HFFc6 (cell line): ENCODE measurements at places on chromosomes 16 and 17. TPM values are rescaled to one million over a fixed set of nuclear protein-coding genes. Genes with fewer than 3 reads are reported as not detected.

DNA sequence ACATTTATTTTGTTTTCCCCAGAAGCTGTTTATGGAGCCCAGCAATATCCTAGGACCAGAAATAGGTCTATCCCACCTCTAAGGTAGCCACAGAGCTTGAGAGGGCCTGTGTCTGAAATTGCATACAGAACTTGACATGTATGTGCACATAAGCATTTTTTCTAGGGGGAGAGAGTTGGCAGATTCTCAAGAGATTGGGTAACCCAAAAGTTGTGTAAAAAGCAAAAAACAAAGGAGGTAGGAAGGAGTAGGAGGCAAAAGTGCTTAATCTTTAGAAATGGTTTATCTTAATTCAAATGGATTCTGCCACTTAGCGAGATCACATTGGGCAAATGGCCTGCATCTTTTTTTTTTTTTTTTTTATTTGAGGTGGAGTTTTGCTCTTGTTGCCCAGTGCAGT is 3.5 kb downstream of the PLK1 start:
- DNase-seq: no peak

- DNase-seq: no peak
Measured at GRCh38 chr17:45681706-45682105, 102.4 kb upstream of the CRHR1 start.

DNA sequence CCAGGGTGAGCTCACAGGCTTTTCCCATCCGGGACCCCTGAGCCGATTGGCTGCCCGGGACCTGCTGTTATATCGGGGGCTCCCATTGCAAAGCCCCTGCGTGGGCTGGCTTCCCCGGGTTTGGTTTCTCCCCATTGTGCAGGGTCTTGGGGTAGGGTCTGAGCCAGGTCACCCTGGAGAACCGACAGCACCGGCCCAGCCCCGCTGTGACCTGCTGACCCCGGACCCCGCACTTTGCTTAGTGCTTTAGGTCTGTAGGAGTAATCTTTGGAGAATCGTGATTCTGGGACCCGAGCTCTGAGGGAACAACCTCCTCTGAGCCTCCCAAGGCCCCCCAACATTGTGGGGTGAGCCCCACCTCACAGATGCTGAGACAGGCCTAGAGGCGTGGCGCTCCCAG is 62.9 kb downstream of the JPH3 start:
- no peak for DNase-seq

GRCh38 chr17:40457369-40457768 is 14.1 kb downstream of the IGFBP4 start:
- DNase-seq: no peak

GRCh38 chr16:10031473-10031872 is 150.8 kb downstream of the GRIN2A start:
- DNase-seq: no peak

DNA sequence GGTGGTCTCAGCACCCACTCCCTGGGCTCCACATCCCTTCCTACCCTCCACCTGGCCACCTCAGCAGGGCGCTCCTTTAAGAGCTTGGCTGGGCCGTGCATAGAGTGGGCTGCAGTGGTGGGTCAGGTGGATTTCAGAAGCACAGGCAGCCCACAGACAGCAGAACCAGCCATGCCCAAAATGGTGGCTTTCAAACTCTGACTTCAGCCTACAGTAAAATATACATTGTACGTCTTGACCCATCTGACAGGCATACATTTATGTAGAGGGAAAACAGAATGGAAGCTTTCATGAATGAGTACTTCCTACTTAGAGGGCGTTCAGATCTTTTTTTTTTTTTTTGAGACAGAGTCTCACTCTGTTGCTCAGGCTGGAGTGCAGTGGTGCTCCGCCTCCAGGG is 26.0 kb upstream of the LASP1NB start:
- no peak for DNase-seq

GRCh38 chr16:1188432-1189189 is 35.7 kb downstream of the CACNA1H start:
- peak; percentile 16 for DNase-seq

DNA sequence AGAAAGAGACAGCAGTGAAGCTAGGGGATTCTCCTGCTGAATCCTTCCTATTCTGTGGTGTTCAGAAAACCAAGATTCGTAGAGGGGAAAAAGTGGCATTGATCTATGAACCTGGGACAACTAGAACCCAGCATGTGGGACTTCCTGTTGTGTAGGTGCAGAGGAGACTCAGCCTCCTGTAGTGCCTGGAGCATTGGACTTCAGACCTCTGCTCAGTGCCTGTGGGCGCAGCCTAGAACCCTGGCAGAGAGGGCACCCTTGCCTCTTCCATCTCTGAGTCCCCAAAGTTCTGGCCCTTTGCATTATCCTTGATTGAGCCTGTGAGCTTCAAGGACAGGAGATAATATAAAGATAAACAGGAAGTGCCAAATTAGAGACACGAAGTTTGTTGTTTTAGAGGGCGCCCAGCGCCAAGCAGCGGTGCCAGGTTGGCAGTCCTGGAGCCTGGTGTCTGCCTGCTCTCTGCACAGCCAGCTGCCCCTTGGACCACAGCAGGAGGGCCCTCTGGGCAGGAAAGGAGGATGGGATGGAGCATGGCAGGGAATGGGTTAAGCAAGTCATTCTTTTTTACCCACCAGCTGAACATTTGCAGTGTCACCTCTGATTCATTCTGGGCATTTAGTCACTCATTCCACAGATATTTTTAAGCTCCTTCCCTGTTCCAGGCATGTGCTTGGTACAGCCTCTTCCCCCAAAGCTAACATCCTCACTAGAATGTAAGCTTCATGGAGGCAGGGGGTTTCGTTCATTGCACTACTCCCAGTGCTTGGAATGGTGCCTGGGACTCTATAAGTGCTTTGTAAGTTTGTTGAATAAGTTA is 11.9 kb upstream of the SP6 start:
- DNase-seq: peak; percentile 87

DNA sequence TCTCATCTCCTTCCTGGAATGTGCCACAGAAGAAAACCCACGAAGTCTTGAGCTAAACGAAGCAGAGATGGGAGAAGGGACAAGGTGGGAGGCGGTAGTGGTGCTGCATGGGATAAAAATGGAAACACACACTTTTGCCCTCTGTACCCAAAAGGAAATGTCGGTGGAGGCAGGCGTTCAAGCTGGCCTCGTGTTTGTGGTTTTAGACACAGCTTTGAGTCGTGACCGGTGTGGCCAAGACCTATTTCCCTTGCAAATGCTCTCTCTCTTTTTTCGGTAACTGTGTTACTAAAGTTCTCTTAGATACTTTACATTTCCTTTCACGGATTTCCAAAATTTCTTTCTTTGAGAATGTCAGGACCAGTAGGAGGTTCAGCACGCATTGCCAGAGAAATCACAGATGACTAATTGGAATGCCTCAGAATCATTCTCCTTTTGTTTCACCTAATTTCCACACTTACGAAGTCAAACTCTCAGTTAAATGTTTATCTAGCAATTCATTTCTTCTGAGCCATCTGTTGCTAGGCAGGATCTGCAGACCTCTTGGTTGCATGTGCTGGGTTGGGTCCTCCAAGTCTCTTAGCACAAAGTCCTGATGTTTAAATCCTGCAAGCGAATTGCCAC is 412.3 kb downstream of the MAF start:
- DNase-seq: no peak

- DNase-seq: no peak
Measured at GRCh38 chr16:68146585-68146984, 61.4 kb downstream of the NFATC3 start.

- DNase-seq: peak; percentile 18
Measured at GRCh38 chr16:22380529-22380928, 6.1 kb upstream of the CDR2 start.

DNA sequence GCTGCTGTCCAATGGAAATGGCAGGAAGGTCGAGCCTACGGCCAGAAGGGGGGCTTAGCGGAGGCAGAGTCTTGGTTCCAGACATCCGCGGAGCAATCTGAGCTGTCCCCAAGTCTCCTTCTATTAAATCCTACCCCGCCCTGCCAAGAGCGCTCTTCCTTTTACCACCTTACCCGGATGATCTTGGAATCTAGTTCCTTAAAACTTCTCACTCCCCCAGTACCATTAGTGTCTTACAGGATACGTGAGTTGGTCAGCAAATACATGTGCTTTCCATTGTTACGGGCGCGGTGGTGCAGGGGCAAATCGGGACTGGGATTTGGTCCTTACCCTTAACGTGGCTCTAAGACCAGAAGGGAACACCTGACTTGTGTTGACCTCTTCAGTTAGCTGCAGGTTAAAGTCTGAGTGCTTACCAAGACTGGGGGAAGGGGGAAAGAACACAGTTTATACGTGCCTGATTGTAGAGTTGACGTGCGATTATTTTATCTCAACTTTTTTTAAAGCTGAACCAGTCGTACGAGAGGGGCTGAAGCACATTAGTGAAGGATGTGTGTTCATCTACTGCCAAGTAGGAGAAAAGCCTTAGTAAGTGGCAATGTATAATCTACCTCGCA is 495 bp downstream of the TXNDC17 start:
- DNase-seq: no peak

GRCh38 chr16:17970816-17971331 is 365.7 kb downstream of the NPIPA8 start:
- no peak for DNase-seq

DNA sequence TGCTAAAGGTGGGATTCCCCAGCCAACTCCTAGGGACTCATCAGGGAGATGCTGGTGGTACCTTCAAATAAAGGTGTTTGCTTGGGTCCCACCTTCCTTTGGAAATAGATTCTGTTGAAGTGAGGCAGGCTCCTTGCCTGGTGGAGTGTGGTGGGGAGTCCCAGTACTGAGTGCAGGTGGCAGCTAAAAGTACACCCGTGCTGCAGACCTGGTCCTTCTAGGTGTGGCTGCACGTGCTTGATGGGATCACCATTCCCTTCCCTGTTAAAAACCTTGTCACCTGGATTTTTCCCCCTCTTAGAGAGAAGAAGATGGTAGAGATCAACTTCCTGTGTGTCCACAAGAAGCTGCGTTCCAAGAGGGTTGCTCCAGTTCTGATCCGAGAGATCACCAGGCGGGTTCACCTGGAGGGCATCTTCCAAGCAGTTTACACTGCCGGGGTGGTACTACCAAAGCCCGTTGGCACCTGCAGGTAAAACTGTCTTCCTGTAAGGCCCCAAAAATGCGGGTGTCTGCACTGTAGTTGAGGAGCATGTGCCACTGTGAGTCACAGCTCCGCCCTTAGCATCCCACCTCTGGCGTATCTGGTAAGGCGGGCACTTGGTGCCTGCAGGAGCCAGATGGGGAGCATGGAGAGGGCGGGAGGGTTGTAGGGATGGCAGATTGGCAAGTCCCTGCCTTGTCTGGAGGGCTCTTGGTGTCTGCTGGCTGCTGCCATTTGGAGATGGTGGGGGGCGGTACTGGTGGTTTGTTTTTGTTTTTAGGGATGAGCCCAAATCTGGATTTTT is 34.0 kb downstream of the PLCD3 start:
- no peak for DNase-seq

Gene ARL5C
- total RNA-seq: not detected in 2 replicates

Gene TBC1D3G
- total RNA-seq: not detected in 3 replicates

Gene WNK4
- total RNA-seq: 24.8 to 36.8 TPM (median 28.5 TPM) in 3 replicates

Gene SERPINF2
- total RNA-seq: not detected in 3 replicates

Gene CDRT15L2
- total RNA-seq: not detected in 3 replicates
